ENCODE measurements at places on chromosomes 13 and 19. TPM values are rescaled to one million over a fixed set of nuclear protein-coding genes. Genes with fewer than 3 reads are reported as not detected.

- no peak overlapping the region for H3K27ac ChIP-seq
- H3K4me1 ChIP-seq = no peaks in the 10 kb centered on the region
- DNase-seq = no peak
- no peak overlapping the region for H3K4me3 ChIP-seq
- no peaks in the 10 kb centered on the region for H3K27me3 ChIP-seq
Observed at GRCh38 chr13:101488734-101489133, 36.3 kb downstream of the ITGBL1 start.

DNA sequence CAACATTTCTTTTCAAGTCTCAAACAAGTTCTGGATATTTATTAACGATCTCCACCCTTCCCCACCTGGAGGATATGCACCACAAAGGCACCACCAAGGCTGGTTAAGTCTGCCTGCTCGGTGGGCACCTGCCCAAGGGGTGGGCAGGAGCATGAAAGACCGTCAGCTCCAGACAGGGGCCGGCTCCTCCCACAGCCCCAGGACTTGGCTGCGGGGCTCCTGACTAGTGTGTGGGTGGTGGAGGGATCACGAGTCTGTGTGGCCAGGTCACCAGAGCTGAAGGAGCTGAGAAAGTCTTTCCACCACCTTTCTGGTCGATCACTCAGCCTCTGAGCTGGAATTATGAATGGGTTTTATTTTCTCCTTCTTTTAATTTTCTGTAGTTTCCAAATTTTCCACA lies 7.8 kb downstream of the SLC7A1 start:
- H3K27me3 ChIP-seq = no peaks in the 10 kb centered on the region
- H3K4me3 ChIP-seq = no peak overlapping the region
- H3K36me3 ChIP-seq = no peaks in the 10 kb centered on the region

GRCh38 chr19:6571167-6571566 lies 19.8 kb downstream of the CD70 start:
- no peak overlapping the region for H3K27ac ChIP-seq
- no peaks in the 10 kb centered on the region for H3K27me3 ChIP-seq
- H3K36me3 ChIP-seq = no peaks in the 10 kb centered on the region

- H3K36me3 ChIP-seq = no peaks in the 10 kb centered on the region
- H3K27me3 ChIP-seq = no peaks in the 10 kb centered on the region
- H3K4me1 ChIP-seq = no peaks in the 10 kb centered on the region
- no peak for DNase-seq
- no peak overlapping the region for H3K4me3 ChIP-seq
Observed at GRCh38 chr19:21901861-21902260, 65.9 kb upstream of the ZNF43 start.

GRCh38 chr19:56105090-56105701 lies 15.9 kb downstream of the ZNF787 start:
- H3K4me3 ChIP-seq = no peak overlapping the region
- peak; percentile 91 for DNase-seq
- H3K4me1 ChIP-seq = no peaks in the 10 kb centered on the region
- peaks cover 1% of the 10 kb centered on the region for H3K36me3 ChIP-seq

Gene C19orf81
- not detected for total RNA-seq

GRCh38 chr13:93029536-93029935 lies 197.1 kb upstream of the GPC6 start:
- H3K27ac ChIP-seq = no peak overlapping the region
- H3K27me3 ChIP-seq = no peaks in the 10 kb centered on the region
- no peaks in the 10 kb centered on the region for H3K4me1 ChIP-seq

GRCh38 chr13:51370811-51371210 lies 31.3 kb downstream of the SERPINE3 start:
- no peak overlapping the region for H3K4me3 ChIP-seq
- no peaks in the 10 kb centered on the region for H3K27me3 ChIP-seq
- peaks cover 8% of the 10 kb centered on the region for H3K36me3 ChIP-seq
- H3K4me1 ChIP-seq = no peaks in the 10 kb centered on the region
- DNase-seq = no peak
- no peak overlapping the region for H3K27ac ChIP-seq

Gene TDRD3
- total RNA-seq = 44.3 TPM

DNA sequence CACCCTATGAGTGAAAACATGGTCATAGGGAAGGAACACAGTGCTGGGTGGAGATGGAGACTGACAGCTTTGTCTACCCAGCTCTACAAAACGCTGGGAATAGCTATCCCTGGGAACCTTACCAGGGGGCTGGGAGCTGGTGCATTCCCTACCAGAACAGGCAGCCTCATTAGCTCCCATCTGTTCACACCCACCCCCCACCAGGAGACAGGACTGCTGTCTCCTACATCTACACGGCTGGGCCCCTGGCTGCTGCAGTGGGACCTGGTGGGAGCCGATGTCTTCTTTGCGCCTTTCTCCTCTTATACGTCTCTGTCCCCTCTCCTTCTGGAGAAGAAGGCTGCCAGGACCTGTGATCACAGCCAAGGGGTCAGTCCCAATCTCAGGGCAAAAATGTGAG lies 90.8 kb downstream of the UQCRFS1 start:
- no peak for DNase-seq
- H3K27ac ChIP-seq = no peak overlapping the region
- no peaks in the 10 kb centered on the region for H3K27me3 ChIP-seq
- H3K4me3 ChIP-seq = no peak overlapping the region

DNA sequence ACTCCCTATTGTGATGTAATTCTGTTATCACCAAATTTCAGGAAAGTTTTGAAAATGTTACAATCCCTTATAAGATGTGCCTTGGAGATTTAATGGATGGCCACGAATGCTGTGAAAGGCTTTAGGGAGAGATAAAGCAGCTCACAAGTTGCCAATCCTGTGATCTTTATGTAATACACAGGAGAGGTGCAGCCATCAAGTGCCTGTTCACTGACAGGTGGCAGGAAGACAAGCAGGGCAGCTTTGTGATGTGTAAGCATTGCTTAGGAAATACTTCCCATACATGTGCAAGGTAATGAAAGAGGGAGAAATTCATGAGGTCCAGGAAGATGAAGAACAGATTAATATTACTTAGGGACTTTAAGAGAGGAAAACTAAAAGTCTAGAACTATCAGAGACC lies 628.8 kb downstream of the SLITRK6 start:
- no peak overlapping the region for H3K4me3 ChIP-seq
- no peaks in the 10 kb centered on the region for H3K27me3 ChIP-seq
- no peak overlapping the region for H3K27ac ChIP-seq
- no peaks in the 10 kb centered on the region for H3K36me3 ChIP-seq
- DNase-seq = no peak

- no peaks in the 10 kb centered on the region for H3K4me1 ChIP-seq
- H3K27ac ChIP-seq = no peak overlapping the region
- H3K27me3 ChIP-seq = no peaks in the 10 kb centered on the region
- H3K36me3 ChIP-seq = no peaks in the 10 kb centered on the region
Observed at GRCh38 chr19:49555600-49556411, 24.6 kb downstream of the NOSIP start.

DNA sequence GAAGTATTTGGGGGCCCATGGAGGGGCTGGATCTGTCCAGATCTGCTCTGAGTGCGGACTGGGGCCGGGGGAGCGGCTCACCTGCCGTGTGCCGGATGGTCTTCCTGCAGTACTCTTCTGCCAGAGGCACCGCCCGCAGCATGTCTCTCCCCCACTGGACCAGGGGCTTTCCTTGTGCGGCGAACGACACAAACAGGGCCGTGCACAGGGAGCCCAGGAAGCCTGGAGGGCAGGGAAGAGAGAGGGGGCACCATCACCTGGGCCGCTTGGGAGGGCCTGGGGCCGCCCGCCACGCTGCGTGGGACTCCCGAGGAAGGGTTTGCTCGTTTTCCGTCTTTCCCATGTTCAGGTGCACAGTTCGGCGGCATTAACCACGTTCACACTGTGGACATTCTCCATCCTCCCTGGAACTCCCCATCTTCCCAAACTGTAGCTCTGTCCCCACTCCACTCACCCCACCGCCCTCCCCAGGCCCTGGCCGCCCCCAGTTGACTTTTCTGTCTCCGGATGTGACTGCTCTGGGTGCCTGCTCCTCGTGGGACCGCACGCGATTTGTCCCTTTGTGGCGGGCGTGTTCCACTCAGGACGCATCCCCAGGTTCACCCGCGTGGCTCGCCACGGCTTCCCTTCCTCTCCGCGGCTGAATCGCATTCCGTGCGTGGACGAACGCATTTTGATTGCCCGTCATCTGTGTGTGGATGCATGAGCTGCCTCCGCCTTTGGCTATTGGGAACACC lies 24.2 kb downstream of the ADPRHL1 start:
- no peak overlapping the region for H3K27ac ChIP-seq
- no peak overlapping the region for H3K4me3 ChIP-seq
- H3K36me3 ChIP-seq = no peaks in the 10 kb centered on the region

GRCh38 chr13:62207388-62207787 lies 791.7 kb upstream of the PCDH20 start:
- H3K4me1 ChIP-seq = no peaks in the 10 kb centered on the region
- no peaks in the 10 kb centered on the region for H3K36me3 ChIP-seq
- no peak for DNase-seq
- H3K27ac ChIP-seq = no peak overlapping the region

- no peak overlapping the region for H3K27ac ChIP-seq
- no peaks in the 10 kb centered on the region for H3K36me3 ChIP-seq
- H3K4me3 ChIP-seq = no peak overlapping the region
- no peaks in the 10 kb centered on the region for H3K4me1 ChIP-seq
Observed at GRCh38 chr19:54674021-54674617, 11.3 kb downstream of the LILRB4 start.

Gene PTOV1
- total RNA-seq = 103 TPM

Gene LRRC8E
- total RNA-seq = not detected

Gene IZUMO2
- total RNA-seq = not detected

- DNase-seq = no peak
- H3K27me3 ChIP-seq = no peaks in the 10 kb centered on the region
- no peak overlapping the region for H3K4me3 ChIP-seq
- H3K27ac ChIP-seq = no peak overlapping the region
- H3K36me3 ChIP-seq = no peaks in the 10 kb centered on the region
- no peaks in the 10 kb centered on the region for H3K4me1 ChIP-seq
Observed at GRCh38 chr13:91017669-91018053, 329.8 kb upstream of the MIR17HG start.

- no peak for DNase-seq
- no peaks in the 10 kb centered on the region for H3K27me3 ChIP-seq
- no peak overlapping the region for H3K27ac ChIP-seq
- no peaks in the 10 kb centered on the region for H3K4me1 ChIP-seq
- H3K36me3 ChIP-seq = no peaks in the 10 kb centered on the region
- H3K4me3 ChIP-seq = no peak overlapping the region
Observed at GRCh38 chr13:102709536-102709935, 14.7 kb upstream of the METTL21C start.

DNA sequence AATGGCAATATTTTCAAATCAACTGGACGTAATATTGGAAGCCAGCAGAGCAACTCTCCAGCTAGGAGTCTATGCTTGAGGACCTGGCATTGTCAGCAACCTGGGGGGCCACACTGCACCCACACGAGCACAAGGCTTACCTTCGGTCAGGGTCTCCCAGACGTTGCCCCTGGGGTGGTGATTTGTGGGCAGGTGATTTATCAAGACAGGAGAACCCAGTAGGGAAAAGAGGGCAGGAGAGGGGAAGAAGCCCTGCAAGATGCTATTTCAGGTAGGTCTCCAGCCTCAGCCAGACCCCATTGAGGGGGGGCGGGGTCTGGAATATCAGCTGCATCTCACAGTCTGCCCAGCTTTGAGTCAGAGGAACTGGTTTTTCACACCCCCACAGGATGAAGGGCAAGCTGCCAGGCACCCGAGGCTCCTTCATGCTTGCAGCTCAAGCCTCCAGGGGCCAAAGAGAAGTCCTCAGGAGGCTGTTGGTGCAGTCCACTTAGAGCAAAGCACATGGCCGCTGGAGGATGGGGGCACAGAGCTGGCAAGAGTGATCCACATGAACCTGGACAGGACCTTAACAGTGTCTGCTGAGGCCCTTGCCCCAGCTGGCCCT lies 80.9 kb upstream of the UQCRFS1 start:
- no peaks in the 10 kb centered on the region for H3K36me3 ChIP-seq
- H3K4me3 ChIP-seq = no peak overlapping the region
- H3K4me1 ChIP-seq = no peaks in the 10 kb centered on the region
- H3K27me3 ChIP-seq = no peaks in the 10 kb centered on the region
- DNase-seq = no peak
- no peak overlapping the region for H3K27ac ChIP-seq

Gene GRIK5
- total RNA-seq = 20.8 TPM

Gene BRME1
- 2.0 TPM for total RNA-seq

- peak overlapping the region; percentile 99 for H3K27ac ChIP-seq
- peak; percentile 93 for DNase-seq
- H3K4me3 ChIP-seq = no peak overlapping the region
Observed at GRCh38 chr19:38691938-38692457, 44.5 kb downstream of the ACTN4 start.

DNA sequence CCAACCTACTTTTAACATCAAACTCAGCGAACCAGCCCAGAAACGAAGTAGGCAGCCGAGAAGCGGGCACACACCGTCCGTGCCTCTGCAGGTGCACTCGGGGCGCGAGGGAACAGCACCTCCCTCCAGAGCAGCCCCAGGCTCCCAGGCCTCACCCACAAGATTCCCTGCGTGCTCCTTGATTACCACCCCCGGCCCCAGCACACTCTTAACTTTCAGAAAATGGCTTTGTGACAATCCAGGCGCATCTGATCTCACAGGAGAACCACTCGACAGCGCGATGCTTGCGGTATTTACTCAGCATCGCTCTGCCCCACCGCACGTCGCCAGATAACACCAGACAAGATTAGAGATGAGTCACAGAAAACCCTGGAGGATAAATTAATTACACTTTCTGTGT lies 134.9 kb upstream of the SPACA7 start:
- no peak overlapping the region for H3K4me3 ChIP-seq
- H3K4me1 ChIP-seq = no peaks in the 10 kb centered on the region
- H3K27me3 ChIP-seq = no peaks in the 10 kb centered on the region
- no peaks in the 10 kb centered on the region for H3K36me3 ChIP-seq
- DNase-seq = no peak
- H3K27ac ChIP-seq = no peak overlapping the region

GRCh38 chr13:73287831-73288230 lies 229.0 kb downstream of the KLF5 start:
- H3K4me1 ChIP-seq = no peaks in the 10 kb centered on the region
- no peak overlapping the region for H3K27ac ChIP-seq
- H3K36me3 ChIP-seq = no peaks in the 10 kb centered on the region
- no peak for DNase-seq

Gene ZNF560
- total RNA-seq = not detected

- no peaks in the 10 kb centered on the region for H3K27me3 ChIP-seq
- no peaks in the 10 kb centered on the region for H3K4me1 ChIP-seq
- DNase-seq = no peak
- no peak overlapping the region for H3K4me3 ChIP-seq
- no peaks in the 10 kb centered on the region for H3K36me3 ChIP-seq
Observed at GRCh38 chr13:91533354-91533753, 134.9 kb downstream of the GPC5 start.

Measured in aorta (tissue), 5 donors.